T-helper 2 cell (primary cell): ENCODE measurements at places on chromosomes 3 and 15.

DNA sequence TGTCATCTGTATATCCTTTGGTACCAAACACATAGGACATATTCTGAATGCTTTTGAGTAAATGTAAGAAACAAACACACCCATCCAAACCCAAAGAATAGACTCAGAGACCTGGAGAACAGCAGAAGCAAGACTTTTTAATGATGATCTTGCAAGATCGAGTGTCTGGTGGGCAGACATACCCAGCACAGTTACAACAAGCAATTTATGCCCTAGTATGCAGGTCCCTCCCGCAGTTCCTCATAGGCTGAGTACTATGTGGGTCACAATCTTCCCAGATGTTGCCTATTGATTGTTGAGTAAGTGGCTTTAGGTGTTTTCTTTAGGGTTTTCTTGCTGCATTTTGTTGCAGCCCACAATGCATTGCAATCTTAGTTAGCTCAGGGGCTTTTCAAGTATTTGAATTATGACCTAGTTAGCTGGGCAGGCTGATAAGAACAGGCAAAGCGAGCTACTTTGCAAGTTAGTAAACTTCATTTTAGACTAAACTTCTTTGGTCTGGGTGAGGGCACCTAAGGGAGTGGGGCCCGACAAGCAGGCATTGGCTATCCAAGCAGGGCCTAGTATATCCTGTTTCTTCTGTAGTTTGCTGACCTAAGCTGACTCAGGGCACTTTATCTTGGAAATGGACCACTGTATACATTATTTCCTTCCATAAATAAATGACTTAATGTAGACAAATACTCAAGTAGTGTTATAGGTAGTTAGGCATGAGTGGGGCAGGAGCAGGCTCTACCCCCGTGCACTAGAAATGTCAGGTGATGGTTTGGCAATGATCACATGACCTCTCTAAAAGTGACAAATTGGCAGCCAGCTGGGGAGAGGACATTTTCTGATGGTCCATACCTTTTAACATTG lies 87.3 kb upstream of the LIPC start:
- no peak for DNase-seq

GRCh38 chr15:47750740-47751262 lies 33.5 kb downstream of the SEMA6D start:
- DNase-seq: no peak

DNA sequence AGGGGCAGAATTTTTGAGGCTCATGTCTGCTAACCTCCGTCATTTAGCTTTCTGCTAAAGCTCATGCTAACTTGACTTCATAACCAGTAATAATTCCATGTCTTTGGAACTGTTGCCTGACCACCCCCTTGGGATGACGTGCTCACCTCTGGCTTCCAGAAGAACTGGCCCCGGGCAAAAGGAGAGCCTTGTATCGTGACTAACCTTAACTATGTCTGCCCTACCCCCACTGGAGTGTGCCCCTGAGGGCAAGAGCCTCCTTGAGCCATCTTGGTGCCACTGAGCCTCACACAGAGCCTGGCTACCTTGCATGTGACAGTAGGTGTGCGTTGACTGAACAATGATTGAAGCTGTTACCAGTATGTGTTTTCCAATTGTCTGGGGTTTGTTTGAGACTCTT lies 4.7 kb downstream of the LRRK1 start:
- DNase-seq: no peak

DNA sequence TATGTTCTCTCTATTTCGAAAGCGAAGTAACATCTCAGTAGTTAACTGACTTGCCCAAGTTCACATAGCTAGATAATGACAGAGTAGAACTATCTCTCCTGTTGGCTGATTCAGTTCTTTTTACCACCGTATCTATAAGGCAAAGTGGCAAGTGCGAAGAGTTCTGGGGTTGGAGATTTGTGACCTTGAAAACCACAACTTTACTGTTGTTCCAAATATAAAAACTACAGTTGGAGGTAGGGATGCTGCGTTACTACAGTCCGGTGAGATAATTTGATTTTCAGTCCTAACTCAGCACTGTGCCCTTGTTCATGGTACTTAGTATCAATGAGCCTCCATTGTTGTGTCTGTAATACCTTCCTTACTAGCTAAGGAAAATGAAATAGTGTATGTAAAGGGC lies 71.2 kb upstream of the GOLGA8B start:
- DNase-seq: no peak

DNA sequence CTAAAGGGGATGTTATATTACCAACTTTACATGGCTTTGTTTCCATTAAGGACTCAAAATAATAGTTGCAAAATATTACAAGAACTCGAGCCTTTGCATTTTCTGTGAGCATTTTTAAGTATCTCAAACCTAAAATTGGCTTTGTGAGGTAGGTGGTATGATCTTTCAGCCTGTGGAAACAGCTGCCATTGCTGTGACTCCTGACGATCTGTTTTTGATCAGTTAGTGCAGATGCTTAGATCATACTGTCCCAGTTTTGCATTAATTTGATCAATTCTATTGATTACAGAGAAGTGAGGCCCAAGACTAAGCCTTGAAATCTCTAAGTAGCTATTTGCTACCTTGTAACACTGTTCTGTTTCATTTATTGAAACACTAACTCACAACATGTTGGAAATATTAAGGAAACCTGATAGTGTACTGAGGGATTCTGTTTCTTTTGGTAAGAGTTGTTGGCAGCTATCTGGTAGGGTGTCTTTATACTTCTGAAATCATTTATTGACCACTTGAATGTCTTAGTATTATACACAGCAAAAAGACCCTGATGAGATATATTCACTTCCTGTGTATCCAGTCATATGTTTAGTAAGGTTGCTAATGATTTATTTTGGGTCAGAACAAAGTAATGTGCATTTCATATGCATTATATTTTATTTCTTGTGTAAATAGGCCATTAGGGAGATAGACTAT lies 14.8 kb downstream of the SKIL start:
- DNase-seq: no peak

- DNase-seq: no peak
Observed at GRCh38 chr15:60887139-60887538, 342.0 kb downstream of the RORA start.

GRCh38 chr15:52162260-52162659 lies 28.9 kb downstream of the GNB5 start:
- DNase-seq: no peak

DNA sequence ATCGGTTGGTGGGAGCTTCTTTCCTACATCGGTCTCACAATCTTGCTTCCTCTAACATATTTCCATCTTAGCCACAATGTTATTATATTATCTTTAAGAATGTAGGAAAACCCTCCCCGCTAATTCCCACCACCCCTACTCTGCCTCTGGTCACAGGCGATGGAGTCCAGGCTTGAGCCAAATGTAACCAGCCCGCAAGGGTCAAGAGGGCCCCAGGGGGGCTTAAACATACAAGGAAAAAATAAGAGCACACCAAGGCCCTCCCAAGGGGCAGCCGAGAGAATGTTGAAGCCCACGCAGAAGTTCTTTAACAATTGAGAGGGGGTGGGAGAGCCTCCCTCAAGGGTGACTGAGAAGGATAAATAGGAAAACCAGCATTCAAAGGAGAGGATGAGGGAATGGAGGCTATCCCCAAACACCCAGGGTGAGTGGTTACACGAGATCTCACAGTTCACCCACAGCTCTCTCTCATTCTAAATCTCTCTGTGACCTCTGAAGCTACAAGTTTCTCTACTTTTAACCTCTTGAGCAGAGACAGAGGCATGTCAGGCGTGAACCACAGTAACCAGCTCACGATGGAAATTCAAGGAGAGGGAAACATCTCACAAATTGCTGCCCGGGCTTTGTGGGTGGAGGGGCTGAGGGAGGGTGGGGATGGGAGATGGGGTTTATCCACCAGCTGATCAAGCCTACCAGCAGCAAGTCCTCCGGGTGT lies 31.4 kb upstream of the UACA start:
- DNase-seq: no peak

GRCh38 chr3:184663756-184664155 lies 48.1 kb downstream of the MAGEF1 start:
- no peak for DNase-seq
